ENCODE measurements at places on chromosomes 1 and 21. TPM values are rescaled to one million over a fixed set of nuclear protein-coding genes. Genes with fewer than 3 reads are reported as not detected.

- H3K36me3 ChIP-seq = no peaks in the 10 kb centered on the region
- no peaks in the 10 kb centered on the region for H3K4me1 ChIP-seq
- no peaks in the 10 kb centered on the region for H3K27me3 ChIP-seq
- no peak overlapping the region for H3K27ac ChIP-seq
These were observed 45.8 kb downstream of the SSBP3 start for GRCh38 chr1:54360165-54361005.

DNA sequence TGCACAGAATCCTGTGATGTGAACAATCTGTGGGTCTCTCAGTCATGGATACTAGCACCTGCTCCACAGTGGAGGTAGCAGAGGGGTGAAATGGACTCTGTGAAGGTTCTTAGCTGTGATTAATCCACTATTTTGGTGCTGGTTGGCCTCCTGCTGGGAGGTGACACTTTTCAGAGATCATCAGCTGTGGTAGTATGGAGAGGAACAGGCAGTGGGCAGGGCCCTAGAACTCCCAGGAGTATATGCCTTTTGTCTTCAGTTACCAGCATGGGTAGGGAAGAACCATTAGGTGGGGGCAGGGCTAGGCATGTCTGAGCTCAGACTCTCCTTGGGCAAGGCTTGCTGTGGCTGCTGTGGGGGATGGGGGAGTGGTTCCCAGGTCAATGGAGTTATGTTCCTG is 54.0 kb upstream of the KCNJ15 start:
- H3K4me3 ChIP-seq = no peak overlapping the region
- no peaks in the 10 kb centered on the region for H3K27me3 ChIP-seq
- no peak overlapping the region for H3K27ac ChIP-seq
- H3K36me3 ChIP-seq = no peaks in the 10 kb centered on the region
- H3K4me1 ChIP-seq = no peaks in the 10 kb centered on the region
- no peak for DNase-seq

DNA sequence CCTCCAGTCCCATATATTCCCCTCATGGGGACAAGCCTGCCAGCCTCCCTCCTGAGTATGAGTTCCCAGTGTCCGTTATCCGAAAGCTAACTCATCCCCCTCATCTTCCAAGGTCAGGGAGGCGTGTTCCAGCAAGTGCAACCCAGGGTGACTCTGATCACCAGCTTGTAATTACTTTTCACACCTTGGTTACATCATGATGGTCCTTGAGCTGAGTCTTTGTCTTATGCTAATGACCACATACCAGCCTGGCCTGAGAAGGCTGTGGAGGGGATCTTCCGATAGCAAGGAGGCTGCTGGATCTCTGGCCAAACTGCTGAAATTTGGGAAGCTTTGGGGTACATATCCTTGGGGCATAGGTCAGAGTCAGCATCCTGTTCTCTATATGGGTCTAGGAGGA is 99.6 kb downstream of the DDX20 start:
- H3K4me1 ChIP-seq = no peaks in the 10 kb centered on the region
- no peak overlapping the region for H3K27ac ChIP-seq
- H3K4me3 ChIP-seq = no peak overlapping the region
- H3K36me3 ChIP-seq = no peaks in the 10 kb centered on the region

DNA sequence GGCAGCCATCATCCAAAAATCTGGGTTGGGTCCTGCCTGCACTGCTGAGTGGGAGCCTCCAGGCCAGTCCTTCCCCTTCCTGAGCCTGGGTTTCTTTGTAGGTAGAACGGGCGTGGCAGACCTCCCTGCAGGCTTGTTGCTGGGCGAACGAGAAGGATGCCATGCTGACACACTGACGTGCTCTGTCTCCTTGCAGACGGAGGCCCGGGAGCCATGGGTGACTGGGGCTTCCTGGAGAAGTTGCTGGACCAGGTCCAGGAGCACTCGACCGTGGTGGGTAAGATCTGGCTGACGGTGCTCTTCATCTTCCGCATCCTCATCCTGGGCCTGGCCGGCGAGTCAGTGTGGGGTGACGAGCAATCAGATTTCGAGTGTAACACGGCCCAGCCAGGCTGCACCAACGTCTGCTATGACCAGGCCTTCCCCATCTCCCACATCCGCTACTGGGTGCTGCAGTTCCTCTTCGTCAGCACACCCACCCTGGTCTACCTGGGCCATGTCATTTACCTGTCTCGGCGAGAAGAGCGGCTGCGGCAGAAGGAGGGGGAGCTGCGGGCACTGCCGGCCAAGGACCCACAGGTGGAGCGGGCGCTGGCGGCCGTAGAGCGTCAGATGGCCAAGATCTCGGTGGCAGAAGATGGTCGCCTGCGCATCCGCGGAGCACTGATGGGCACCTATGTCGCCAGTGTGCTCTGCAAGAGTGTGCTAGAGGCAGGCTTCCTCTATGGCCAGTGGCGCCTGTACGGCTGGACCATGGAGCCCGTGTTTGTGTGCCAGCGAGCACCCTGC is 1.4 kb downstream of the GJA4 start:
- no peaks in the 10 kb centered on the region for H3K4me1 ChIP-seq
- DNase-seq = no peak
- H3K27me3 ChIP-seq = peaks cover 7% of the 10 kb centered on the region
- H3K4me3 ChIP-seq = no peak overlapping the region
- no peaks in the 10 kb centered on the region for H3K36me3 ChIP-seq

- no peak for DNase-seq
- peaks cover 21% of the 10 kb centered on the region for H3K4me1 ChIP-seq
- H3K4me3 ChIP-seq = no peak overlapping the region
- H3K27ac ChIP-seq = peak overlapping the region; percentile 33
These were observed 191.2 kb upstream of the GREM2 start for GRCh38 chr1:240803151-240803550.

DNA sequence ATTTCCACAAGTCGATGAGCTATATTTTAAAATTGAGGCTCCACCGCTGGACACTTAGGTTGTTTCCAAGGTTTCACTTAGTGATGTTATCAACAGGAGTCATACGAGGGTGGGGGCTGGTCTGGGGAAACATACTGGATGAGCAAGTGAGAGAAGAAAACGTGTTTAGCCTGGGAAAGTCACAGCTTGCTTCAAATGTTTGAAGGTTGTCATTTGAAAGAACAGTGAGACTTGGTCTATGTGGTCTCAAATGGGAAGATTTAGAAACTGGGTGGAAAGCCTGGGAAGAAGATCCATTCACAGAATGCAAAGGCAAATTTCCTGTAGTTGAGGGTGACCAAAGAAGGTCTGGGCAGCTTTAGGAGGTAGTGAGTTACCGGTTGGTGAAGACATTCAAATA is 9.9 kb upstream of the DYRK1A start:
- H3K27me3 ChIP-seq = no peaks in the 10 kb centered on the region
- DNase-seq = no peak
- H3K4me3 ChIP-seq = no peak overlapping the region
- no peak overlapping the region for H3K27ac ChIP-seq

RHBG gene
- 1.8 TPM for total RNA-seq

DNM3 gene
- total RNA-seq = 1.7 TPM

RNU1-1 gene
- total RNA-seq = 3,235 TPM

MYOG gene
- total RNA-seq = not detected

USP33 gene
- 54.9 TPM for total RNA-seq

VSIG8 gene
- not detected for total RNA-seq

FCRL2 gene
- not detected for total RNA-seq

THEM5 gene
- total RNA-seq = not detected

LAPTM5 gene
- 5.0 TPM for total RNA-seq
